ENCODE measurements at places on chromosomes 5 and 9.

GRCh38 chr5:120124961-120125360, 339.1 kb upstream of the PRR16 start:
- no peak for DNase-seq

DNA sequence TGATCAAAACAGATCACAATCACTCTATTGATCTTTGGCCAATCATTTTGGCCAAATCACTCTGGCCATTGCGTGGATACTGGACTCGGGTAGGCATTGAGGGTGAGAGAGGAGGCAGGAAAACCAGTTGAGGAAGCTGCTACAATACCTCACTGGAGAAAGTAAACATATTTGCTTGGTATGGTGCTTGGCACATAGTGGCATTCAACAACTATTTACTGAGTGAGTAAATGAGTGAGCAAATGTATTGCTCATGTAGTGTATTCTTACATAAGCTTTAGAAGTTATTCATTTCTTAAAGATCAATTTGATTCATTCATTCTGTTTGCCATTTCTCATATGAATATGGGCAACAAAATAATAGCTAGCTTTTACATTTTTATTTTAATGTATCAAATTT, 4.0 kb upstream of the DEPDC1B start:
- DNase-seq, result no peak

DNA sequence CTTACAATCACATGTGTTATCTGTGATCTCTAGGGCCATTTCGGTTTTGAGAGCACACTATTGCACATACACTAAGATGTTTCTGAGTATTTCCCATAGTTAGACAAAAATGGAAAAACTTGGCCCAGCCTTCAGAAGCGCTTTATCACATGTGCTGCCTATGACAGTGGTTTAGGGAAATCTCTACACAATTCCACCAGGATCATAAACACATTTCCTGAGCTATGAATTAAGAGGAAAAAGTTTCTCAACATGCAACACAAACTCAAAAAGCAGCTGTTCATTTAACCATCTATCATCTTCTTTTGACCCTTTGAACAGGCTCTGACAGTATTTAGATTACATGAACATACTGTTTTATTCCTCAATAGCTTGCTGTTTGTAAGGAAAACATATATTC, 15.1 kb downstream of the FGF1 start:
- DNase-seq, result no peak

DNA sequence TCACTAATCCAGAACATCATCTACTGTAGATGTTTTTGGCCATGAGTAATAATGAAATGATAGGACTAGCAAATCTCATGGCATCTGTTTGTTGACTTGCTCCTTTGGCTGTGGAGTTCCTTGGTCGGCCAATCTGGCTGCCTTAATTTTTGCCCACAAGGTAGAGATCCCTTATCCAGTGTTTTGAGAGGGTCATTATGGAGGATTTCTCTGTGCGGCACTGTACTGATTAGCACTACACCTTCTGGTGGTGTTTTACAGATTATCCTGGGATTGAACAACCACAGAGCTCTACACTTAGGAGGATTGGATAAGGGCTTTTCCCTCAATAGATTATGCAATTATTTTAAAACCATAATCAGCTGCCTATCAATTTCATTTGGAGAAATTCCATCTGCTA, 3.2 kb upstream of the ENHO start:
- DNase-seq, result no peak

- DNase-seq, result no peak
Observed at GRCh38 chr5:123427281-123427680, 4.1 kb upstream of the CEP120 start.

GRCh38 chr9:96651626-96652025, 3.5 kb downstream of the PRXL2C start:
- no peak for DNase-seq

Measured in activated CD4-positive, alpha-beta T cell treated with anti-CD3 and anti-CD28 coated beads for 36 hours (primary cell).